OCI-M1 (cell line): ENCODE measurements at places on chromosomes 2 and 18.

- DNase-seq = no peak
Measured at GRCh38 chr18:79771446-79772107, 26.2 kb upstream of the KCNG2 start.

DNA sequence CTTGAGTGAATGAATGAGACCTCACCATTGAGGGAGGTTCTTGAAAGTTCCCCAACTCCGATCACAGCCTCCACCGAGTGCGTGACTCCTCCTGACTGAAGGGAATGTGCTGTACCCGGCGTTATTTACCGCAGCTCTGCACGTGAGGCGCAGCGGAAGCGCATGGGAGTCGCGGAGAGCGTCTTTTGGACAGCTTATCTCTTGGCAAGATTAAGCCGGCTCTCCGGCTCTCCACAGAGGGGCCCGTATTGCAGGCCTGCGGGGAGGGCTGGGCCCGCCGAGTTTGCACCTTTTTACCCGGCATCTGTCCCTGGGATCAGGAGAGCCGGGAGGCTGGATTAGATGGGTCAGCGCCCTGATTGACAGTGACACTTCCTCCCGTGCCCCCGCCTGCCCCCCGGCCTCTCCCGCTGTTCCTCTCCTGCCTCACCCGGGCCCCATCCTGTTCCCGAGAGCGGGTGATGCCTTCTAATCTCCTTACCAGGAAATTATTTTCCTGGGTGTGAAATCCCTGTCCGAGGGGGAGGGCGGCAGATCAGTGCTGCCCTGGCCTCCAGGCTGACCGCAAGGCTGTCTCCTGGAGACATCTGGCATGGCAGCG lies 176.3 kb downstream of the INHBB start:
- no peak for DNase-seq

GRCh38 chr2:9692456-9693195 lies 61.8 kb upstream of the YWHAQ start:
- no peak for DNase-seq

- DNase-seq = no peak
Measured at GRCh38 chr18:1103537-1103936, 198.9 kb downstream of the ADCYAP1 start.

- no peak for DNase-seq
Measured at GRCh38 chr2:38268001-38268400, 109.1 kb downstream of the ATL2 start.
